ENCODE measurements at places on chromosomes 7 and 10.

- DNase-seq, result no peak
Observed at GRCh38 chr7:108860615-108861014, 290.9 kb downstream of the DNAJB9 start.

DNA sequence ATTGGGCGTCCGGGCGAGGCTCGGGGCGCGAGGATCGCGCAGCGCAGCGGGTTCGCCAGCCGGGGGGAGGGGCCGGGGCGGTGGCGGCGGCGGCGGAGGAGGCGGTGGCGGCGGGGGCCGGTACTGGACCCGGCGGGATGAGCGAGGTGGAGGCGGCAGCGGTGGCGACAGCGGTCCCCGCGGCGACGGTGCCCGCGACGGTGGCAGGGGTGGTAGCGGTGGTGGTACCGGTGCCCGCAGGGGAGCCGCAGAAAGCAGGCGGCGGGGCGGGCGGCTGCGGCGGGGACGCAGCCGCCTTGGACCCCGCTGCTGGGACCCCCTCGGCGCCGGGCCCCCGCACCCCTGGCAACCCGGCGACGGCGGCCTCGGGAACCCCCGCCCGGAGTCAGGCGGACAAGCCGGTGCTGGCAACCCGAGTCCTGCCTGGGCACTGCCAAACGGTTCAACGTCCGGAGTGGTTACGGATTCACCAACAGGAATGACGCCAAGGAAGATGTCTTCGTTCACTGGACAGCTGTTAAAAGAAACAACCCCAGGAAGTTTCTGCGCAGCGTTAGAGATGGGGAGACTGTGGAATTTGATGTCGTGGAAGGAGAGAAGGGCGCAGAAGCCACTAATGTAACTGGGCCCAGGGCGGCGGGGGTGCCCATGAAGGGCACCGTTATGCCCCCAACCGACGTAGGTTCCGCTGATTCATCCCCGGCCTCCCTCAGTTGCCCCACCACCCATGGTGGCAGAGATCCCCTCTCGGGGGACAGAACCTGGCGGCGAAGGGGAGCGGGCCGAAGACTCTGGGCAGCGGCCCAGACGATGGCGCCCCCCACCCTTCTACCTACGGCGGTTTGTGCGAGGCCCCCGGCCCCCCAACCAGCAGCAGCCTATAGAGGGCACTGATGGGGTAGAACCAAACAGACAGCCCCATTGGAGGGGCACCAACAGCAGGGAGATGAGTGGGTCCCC is 100.3 kb upstream of the CPXM2 start:
- DNase-seq, result peak; percentile 13

DNA sequence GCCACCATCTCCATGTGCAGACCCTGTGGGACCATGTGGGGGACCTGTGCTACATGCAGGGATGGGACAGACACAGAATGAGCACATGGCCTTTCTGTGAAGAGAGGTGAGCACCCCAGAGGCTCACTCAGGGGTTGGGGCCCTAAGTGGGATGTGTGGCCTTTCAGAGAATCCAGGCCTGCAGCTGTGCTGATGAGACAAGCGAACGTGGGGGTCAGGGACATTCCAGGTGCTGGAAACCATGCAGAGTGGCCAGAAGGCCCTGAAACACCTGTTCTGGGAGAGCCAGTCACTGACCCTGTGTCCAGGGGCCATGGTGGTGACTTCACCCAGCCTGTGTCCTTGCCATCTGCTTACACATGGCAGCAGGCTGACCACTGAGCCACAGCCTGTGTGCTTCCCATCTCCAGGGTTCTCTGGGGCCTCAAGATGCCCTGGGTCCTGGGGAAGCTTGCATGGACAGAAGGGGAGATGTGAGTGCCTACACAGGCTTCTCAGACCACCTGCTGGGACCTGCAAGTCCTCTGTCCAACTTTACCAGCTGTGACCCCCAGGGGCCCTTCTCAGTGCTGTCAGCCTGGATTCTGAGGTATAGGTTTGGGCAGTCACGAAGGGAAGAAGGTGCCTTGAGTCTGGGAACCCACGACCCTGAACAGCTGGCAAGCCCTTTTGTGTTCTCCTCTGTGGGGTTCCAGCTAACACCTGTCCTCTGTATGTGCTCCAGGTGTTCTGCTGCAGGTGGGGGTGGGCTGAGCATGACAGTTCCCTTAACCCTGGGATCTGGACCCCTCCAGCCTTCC is 17.6 kb downstream of the RAMP3 start:
- DNase-seq, result no peak

GRCh38 chr7:43791-44540 is 148.4 kb upstream of the FAM20C start:
- DNase-seq, result peak; percentile 2

- DNase-seq, result peak; percentile 43
Observed at GRCh38 chr7:43764039-43764761, 5.7 kb downstream of the BLVRA start.

GRCh38 chr10:108409306-108409705 is 1244.8 kb upstream of the SORCS1 start:
- no peak for DNase-seq
